ENCODE measurements at places on chromosomes 2 and 18. TPM values are rescaled to one million over a fixed set of nuclear protein-coding genes. Genes with fewer than 3 reads are reported as not detected.

CAPN13 gene
- not detected for total RNA-seq

GRHL1 gene
- 0.37 TPM for total RNA-seq

CYP1B1 gene
- total RNA-seq = 4.0 TPM

PSTPIP2 gene
- total RNA-seq = 3.1 TPM

ZSWIM2 gene
- total RNA-seq = 0.62 TPM

TEKT4 gene
- not detected for total RNA-seq

RAB17 gene
- total RNA-seq = 0.12 TPM

ALPG gene
- total RNA-seq = not detected

CXCR2 gene
- total RNA-seq = not detected

LCT gene
- under 0.01 TPM for total RNA-seq

SCN1A gene
- total RNA-seq = 0.11 TPM

HOXD10 gene
- 2.3 TPM for total RNA-seq

MARCHF7 gene
- 141 TPM for total RNA-seq

PAX3 gene
- total RNA-seq = 0.25 TPM

CCDC141 gene
- not detected for total RNA-seq

LONRF2 gene
- 7.6 TPM for total RNA-seq

SLC9A4 gene
- total RNA-seq = not detected

CAPN14 gene
- 0.12 TPM for total RNA-seq

Measured in uterine smooth muscle cell (primary cell).